ENCODE measurements at places on chromosomes 12 and 14.

DNA sequence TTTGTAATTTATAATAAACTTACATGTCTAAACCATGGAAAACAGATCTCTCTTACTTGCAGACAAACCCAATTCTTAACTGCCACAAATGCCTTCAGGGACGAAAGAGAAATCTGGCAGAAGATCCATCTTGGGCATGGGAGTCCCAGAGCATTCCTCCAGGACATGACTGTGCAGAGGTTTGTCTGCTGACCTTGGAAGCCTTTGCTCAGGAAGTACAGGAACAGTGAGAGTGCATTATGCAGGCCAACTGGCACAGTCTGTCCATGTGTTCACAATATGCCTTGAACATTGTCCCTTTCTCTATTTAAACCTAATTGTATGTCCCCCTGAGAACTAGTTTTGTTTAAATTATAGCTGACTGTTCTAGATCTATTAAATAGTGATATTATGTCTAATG lies 467.1 kb downstream of the ATP23 start:
- DNase-seq = peak; percentile 31

DNA sequence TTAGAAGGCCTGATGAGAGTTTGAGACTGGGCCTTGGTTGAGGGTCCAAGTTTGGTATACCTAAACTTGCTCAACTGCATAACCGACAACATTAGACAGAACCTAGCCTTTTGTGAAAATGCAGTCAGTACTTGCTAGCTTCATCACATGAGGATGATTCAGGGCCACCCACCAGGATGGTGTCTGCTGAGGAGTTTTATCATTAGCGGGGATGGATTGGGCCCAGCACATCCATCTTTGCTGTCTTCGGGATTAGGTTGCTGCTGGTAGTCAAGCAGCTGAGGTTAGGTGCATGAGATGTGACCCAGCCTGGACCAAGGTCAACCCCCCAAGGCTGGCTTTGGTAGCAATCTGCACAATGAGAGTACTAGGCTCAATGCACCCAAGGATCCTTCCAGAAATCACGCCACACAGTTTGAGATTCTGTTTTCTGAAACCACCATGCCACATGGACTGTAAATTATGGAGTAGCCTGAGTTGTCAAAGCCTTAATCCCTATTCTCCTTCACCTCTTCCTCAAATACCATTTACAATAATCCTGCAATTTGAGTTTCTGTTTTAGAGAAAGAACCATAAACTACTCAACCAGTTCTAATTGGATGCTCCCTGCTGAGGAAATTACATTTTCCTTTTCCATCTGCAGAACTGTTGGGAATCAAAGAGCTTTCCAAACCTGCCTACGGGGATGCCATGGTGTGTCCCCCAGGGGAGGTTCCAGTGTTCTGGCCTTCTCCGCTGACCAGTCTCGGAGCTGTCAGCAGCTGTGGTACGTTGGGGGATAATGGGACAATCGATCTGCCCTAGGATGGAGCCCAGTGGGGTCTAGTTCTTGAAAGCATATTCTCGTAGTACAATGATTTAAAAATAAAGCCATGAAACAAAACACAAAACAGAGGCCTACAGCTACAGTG lies 61.7 kb downstream of the DGLUCY start:
- DNase-seq = no peak

- DNase-seq = no peak
Observed at GRCh38 chr14:81765651-81766275, 232.1 kb upstream of the SEL1L start.

DNA sequence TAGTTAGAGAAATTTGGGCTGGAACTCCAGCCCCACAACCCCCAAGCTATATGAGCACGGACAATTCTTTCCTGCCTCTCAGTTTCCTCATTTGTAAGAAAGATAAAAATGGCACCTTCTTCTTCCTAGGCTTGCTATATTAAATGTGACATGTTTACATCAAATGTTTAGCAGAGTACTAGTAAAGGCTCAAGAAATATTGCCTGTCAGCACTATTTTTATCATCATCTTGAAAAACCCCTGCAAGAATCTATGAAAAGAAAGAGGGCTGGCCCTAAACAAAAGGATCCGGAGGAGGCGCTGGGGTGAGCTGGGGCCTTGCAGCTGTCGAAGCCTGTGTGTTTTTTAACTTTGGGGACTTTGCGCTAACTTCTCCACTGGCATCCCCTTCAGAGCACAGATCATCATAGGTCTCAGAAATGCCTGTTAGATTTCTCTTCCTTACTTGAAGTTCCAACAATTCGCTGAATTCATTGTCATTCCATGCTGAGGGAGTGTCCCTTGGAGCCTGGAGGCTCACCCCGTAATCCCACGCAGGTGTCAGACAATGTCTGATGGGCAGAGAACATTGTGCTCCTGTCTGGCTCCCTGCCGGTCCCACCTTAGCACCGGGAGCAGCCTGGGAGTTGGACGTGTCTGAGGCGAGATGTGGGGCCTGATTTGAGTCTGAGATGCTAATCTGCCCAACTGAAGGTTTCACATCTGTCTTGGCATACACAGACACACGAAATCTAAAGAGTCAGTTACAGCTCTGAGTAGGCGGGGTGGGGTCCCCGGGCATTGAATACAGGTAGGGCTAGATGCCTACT lies 206.8 kb downstream of the NUAK1 start:
- DNase-seq = no peak

DNA sequence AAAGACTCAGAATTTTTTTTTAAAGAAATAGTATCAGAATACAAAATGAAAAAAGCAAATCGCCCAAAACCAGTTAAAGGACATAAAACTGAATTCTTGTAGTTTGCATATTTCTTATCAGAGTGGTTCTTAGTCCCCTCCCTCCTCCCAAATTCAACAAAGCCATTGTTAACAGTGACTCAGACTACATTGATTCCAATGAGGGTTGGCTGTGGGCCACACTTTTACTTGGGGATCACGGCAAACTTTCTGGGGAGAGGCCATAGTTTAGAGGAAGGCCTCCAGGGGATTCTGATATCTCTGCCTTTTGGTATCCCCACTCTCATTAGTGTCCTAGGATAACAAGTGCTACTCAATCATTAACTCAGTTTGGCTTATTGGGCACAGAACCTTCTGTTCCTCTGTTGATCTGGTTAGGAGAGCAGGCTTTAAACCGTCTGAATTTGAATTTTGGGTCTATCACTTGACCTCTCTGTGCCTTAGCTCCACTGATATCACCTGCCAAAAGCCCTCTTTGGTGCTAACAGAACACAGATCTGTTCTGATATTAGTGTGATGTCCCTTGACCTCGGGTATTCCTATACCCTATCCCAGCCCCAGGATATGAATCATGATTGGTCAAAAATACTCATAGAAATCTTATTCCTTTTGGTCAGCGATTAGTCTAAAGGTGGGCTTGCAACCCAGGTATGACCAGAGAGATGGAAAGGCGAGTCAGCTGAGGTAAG lies 45.2 kb upstream of the APPL2 start:
- DNase-seq = no peak

- no peak for DNase-seq
Observed at GRCh38 chr12:125220404-125221273, 155.4 kb downstream of the AACS start.

DNA sequence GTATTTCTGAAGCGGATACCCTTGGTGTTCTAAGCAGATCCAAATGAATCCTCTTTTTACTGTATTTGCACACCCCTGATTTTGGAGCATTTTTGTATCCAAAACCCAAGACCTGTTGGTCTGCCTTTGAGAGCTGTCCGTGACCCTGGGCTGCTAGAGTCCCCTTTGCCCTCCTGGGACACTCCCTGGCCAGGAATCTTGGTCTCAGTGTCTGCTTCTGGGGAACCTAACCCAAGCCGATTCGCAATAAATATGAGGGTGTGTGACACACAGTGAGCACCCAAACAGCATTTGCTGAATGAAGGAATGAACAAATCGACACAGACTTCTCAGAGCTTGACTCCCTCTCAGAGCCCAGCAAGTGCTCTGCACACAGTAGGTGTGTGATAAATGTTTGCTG lies 92.9 kb downstream of the SCARB1 start:
- DNase-seq = no peak

- no peak for DNase-seq
Observed at GRCh38 chr12:118377021-118377883, 897 bp downstream of the SUDS3 start.

- DNase-seq = no peak
Observed at GRCh38 chr14:74683406-74683805, 29.5 kb downstream of the AREL1 start.
